Activated CD4-positive, CD25-positive, alpha-beta regulatory T cell (primary cell): ENCODE measurements at places on chromosomes 1 and 21.

DNA sequence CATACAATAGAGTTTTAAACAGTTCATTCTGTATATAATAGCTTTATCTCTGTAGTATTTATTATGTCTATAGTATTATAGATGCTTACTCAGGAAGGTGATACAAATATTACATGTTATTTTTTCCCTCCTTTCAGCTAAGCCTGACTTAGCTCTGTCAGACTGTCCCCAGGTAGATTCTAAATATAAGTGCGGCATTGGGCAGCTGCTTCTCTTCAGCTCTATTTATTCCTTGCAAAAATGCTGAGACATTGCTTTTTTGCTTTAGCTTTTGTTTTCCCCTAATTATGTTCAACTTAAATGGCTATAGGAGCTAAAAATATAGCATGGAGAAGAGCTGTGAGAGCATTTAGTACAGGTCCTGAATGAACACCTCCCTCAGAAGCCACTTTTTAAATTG lies 203.2 kb upstream of the BEND5 start:
- DNase-seq = no peak

GRCh38 chr1:245748646-245749045 lies 593.9 kb downstream of the KIF26B start:
- DNase-seq = no peak

GRCh38 chr1:204725821-204726448 lies 40.4 kb upstream of the LRRN2 start:
- DNase-seq = no peak

DNA sequence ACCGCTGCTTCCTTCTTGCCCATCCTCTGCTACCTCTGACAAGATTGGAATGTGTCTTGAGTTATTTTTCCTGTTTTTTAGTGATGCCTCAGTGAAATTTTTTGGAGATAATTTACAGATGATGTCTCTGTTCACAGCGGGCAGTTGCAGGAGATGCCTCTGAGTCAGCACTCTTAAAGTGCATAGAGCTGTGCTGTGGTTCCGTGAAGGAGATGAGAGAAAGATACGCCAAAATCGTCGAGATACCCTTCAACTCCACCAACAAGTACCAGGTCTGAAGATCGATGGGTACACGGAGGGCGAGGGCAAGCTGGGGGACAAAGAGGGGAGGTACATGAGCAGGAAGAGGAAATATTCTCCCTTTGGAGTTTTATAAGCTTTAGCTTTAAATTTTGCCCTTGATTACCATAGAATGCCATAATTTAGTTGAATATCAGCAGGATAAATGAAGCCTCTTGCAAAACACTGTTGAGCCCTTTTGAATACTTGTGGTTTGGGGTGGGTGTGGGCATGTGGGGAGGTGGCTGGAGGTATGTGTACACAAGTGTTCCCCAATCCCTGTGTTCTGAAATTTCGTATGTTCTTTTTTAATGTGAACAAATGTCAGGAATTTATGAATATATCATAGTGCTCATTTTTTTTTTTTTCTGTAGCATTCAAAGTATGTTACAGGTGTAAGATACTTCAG lies 19.8 kb downstream of the ATP1A1 start:
- DNase-seq = no peak

- DNase-seq = no peak
These were observed 122.1 kb downstream of the UBR4 start for GRCh38 chr1:19087737-19088594.

- DNase-seq = no peak
These were observed 543.0 kb upstream of the DAB1 start for GRCh38 chr1:57966751-57967406.

DNA sequence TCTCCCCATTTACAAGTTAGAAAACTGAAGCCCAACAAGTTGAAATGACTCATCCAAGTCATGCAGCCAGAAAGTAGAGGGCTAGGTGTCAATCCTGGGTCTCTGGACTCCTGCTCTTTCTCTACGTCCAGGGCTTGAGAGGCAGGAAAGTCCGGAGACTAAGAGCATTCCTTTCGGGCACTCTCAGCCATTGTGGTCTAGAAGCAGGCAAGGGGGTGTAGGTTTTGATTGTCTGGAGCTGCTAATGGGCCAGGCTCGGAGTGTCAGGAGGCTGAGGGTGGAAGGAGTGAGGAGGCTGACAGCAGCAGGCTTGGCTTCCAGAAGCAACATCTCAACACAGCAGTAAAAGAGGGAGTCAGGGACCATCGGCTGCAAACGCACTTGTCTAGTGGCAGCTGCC lies 107.6 kb upstream of the KLHDC7A start:
- no peak for DNase-seq

GRCh38 chr21:36507397-36508018 lies 27.6 kb upstream of the CLDN14 start:
- DNase-seq = no peak

GRCh38 chr1:9561429-9561828 lies 22.2 kb downstream of the SLC25A33 start:
- no peak for DNase-seq

DNA sequence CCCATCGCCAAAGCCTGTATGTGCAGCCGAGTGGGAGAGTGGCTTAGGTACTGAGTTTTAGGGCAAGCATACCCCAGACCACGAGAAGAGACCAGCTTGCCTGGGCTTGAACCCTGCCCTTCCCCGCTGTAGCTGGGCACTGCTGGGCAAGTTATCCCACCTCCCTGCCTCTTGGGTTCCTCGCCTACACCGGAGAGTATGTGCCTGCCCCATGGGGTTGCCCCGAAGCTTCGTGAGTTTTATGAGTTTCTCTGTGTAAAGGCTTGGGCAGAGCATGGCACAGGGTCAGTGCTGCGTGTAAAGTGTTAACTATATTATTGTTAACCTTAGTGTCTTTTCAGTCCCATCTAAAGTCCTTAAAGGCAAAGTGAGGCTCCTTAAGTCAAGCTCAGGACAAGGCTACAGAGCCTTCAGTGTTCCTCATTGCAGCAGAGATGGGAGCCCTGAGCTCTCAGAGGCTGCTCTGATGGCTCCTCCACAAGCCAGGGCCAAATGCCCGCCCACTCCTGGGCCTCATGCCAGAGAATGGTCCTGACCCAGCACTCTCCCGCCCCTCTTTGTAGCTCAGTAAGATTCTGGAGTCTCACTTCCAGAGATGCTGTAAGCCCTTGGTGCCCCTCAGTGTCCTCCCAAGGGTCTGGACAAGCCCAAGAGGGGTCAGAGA lies 37.0 kb upstream of the KCNA10 start:
- DNase-seq = no peak

DNA sequence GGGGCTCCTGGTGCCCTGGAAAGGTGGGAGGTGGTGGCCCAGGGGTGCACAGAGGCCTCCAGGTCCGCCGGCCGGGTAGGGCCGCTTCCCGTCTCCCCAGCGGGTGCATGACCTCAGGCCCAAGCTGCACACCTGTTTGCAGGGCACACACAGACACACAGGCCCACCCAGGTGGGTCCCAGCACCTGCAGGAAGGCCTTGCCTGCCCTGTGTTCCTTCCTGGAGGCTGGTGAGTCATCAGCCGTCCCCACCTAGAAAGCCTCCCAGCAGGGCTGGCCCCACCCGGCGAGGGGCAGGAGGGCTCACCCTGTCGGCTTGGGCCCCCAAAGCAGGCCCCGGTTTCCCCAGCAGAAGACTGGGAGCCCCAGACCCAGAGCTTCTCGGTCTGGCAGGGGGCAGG lies 23.6 kb upstream of the TTLL10 start:
- no peak for DNase-seq

GRCh38 chr1:246041360-246041759 lies 465.7 kb downstream of the SMYD3 start:
- DNase-seq = no peak

- DNase-seq = no peak
These were observed 216.2 kb upstream of the SAMSN1 start for GRCh38 chr21:14762327-14762726.

DNA sequence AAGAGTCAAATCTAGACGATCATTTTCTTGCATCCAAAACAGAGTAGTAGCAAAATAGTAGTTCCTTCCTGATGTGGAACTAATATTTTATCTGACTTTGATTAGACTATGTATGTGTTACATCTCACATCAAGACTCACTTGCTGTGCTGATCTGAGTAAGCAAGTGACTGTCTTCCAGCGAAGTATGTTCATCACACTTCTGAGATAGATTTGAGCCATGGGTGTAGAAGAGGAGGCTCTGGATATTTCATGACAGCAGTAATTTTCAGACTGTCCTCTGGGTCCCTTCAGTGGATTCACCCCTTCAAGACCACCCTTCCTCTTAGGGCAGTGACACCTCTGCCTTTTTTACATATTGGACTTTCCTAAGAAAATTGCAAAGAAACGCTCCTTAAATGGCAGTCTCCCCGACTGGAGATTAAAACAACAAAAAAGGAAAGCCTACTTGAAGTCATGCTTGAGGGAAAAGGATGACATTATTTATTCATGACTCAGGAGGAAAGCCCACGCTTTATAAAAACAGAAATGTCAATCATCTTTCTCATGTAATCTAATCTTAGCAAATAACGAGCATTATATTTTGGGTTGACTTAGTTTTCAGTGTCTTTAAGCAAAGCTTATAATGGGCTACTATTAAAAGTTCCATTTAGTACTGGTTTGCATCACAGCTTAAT lies 22.8 kb downstream of the ATP1B1 start:
- no peak for DNase-seq

GRCh38 chr1:179786815-179787685 lies 44.0 kb downstream of the FAM163A start:
- no peak for DNase-seq
